GDM1 (cell line): ENCODE measurements at places on chromosomes 7 and 10.

GRCh38 chr10:67783606-67784294, 54.2 kb downstream of the DNAJC12 start:
- DNase-seq: no peak

DNA sequence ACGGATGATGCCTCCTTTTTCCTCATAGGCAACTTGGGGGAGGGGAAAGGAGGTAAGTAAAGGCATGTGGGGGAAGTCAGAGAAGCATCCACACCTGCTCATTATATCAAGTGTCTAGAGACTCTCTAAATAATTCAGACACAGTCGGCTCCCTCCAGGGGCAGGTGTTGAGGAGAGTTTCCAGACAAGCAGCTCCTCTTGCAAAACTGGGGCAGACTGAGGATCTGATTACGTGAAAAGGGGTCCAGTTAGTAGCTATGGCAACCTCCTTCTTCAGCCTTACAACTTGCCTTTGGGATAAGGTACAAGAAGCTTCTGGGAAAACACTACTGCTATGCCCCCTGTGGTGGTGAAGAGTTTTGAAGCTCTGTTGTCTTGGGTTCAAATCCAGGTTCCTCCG, 39.0 kb upstream of the SORBS1 start:
- no peak for DNase-seq

- DNase-seq: no peak
Observed at GRCh38 chr7:44060091-44060947, 5.0 kb downstream of the PGAM2 start.

- no peak for DNase-seq
Observed at GRCh38 chr7:91357379-91357778, 93.1 kb downstream of the FZD1 start.

- DNase-seq: no peak
Observed at GRCh38 chr10:61779950-61780659, 117.4 kb downstream of the CABCOCO1 start.

DNA sequence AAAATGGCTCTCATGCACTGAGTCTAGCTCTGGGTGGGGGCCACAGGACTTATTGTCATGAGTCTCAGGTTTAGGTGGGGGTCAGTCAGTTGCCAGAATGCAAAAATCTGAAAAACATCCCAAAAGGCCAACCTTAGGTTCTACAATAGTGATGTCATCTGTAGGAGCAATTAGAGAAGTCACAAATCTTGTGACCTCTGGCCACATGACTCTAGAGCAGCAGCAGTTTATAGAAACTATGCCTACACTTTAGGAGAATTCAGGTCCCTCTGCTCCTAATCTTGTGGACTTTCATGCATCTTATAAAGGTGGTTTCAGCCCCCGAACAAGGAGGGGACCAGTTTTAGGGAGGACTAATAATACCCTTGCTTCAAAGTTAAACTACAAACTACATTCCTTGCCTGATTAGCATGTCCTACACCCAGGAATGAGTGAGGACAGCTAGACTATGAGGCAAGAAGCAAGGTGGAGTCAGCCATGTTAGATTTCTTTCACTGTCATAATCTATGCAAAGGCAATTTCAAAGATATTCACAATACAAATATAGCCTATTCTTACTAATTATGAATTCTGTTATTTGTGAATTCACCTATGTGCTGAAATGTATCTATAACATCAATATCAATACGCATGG, 123.5 kb upstream of the ADCY1 start:
- DNase-seq: no peak
